CD4-positive, alpha-beta T cell treated with Interleukin-6 for 4 hours (primary cell): ENCODE measurements at places on chromosomes 6 and 20.

DNA sequence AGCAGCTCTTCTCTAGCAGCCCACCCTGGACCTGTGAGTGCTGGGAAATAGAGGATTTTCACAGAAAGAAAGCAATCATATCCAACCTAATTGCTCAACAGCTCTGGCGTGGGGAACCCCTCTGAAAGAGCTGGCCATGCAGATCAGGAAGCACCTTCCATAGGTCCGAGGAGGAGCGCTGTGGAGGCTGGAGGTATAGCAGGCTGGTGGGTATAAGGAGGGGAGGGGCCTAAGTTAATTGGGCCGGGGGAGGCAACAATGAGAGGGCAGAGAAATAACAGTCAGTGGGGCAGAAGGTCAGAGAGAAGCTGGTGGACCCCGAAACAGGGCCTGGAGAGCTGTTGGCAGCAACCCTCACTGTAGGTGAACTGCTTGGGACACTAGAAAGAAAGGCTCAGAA, 40.8 kb downstream of the SNRNP48 start:
- DNase-seq: no peak

- DNase-seq: no peak
Measured at GRCh38 chr6:130973521-130974277, 89.3 kb downstream of the EPB41L2 start.

DNA sequence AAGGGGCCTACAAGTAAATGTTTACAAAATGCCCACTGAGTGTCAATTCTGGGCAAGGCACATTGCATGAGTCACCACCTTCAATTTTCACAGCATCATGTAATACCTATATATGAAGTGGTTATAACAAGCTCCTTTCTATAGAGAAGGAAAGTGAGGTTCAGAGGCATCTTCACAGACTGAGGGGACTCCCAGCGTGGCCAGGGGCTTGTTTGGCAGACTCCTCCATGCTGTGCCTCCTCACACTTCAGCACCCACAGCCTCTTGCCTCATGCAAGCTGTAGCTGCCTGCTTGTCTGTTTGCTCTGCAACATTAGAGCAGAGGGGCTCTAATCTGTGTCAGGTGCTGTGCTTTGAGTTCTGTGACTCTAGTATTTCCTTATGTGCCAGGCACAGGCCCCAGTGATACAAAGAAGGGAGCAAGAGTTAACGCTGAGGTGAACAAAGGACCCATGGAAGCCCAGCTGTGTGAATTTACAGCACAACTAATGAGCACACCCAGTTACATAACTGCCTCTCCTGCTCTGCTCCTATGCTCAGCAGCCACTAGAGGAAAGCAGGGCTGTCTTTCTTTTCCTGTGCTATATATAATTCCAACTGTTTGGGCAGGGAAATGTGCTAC, 72.3 kb downstream of the ZHX3 start:
- no peak for DNase-seq

GRCh38 chr6:41072836-41073202, at the start of gene NFYA:
Gene NFYA, plus strand, starts transcription at chr6:41072974. Its CDS starts 6,116 bp downstream, at chr6:41079090.
- peak; percentile 100 for DNase-seq

- no peak for DNase-seq
Measured at GRCh38 chr6:8483650-8484049, 48.3 kb upstream of the SLC35B3 start.

- no peak for DNase-seq
Measured at GRCh38 chr6:11951868-11952267, 60.2 kb upstream of the HIVEP1 start.

DNA sequence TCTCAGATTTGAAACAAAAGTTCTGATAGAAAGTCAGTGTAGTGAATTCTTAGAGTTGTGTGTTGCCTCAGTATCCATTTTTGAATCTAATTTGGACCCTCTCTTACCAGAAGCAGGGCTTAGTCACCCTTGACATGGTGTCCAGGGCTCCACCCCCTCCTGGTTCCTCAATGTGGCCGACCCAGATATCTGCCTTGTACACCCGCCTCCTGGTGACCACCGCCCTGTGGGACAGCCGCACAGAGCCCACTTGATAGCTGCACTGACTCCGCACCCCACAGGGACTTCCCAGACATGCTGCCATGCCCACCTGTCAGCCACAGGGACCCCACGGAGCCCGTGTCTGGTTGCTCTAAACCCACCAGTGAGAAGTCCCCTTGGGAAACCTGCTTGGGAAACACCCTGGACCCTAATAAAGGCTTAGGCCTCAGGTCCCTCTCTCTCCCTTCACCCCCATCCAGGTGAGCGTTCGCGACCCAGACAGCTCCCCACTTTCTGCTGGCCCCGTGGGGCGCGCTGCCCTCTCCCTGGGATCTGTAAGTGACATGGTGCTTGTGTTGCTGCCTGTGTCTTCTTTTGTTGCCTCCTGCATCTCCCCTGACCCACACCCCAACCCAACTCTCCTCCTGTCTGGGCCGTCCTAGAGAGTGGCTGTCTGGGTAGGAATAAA, 47.2 kb upstream of the SYNDIG1 start:
- DNase-seq: no peak

GRCh38 chr6:39114704-39115599, at the start of gene SAYSD1:
Gene SAYSD1, minus strand, starts transcription at chr6:39115186. Its CDS starts 97 bp downstream, at chr6:39115089.
- DNase-seq: peak; percentile 95

DNA sequence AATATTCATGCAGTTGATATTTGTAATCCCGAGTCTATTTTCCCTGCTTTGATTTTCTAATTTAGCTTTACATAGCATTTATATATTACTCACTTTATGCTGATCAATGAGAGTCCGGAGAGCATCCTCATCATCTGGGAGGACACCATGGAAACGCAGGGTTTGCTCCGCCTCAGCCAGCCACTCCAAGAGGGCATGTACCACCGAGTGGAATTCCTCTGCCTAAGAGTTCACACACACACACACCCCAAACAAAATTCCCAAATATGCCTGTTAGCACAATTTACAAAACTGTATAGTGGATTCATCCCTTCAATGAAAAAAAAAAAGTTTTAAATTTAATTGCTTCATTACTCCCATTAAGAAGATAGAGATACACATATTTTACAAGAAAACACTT, 160.7 kb downstream of the DST start:
- no peak for DNase-seq

- no peak for DNase-seq
Measured at GRCh38 chr6:99611148-99611547, 4.5 kb downstream of the PRDM13 start.

DNA sequence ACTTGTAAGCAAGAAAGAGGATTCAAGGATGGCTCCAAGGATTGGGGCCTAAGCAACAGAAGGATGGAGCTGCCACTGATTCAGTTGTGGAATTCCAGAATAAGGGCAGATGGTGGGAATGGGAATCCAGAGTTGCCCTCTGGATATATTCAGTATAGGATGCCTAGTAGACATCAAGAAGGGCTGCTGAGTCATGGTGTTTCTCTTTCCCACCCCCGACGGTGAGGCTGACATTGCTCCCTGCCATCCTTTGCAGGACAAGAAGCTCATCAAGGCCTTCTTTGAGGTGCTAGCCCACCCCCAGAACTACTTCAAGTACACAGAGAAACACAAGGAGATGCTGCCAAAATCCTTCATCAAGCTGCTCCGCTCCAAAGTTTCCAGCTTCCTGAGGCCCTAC, 11.2 kb upstream of the ZNF76 start:
- DNase-seq: no peak

GRCh38 chr6:33909737-33910136, 105.9 kb upstream of the MLN start:
- no peak for DNase-seq

GRCh38 chr6:157376706-157377230, 4.2 kb upstream of the ZDHHC14 start:
- DNase-seq: no peak

- no peak for DNase-seq
Measured at GRCh38 chr20:11447371-11448100, 470.2 kb upstream of the BTBD3 start.

- no peak for DNase-seq
Measured at GRCh38 chr20:19975901-19976300, 41.3 kb upstream of the NAA20 start.

- no peak for DNase-seq
Measured at GRCh38 chr6:3210024-3210610, 17.3 kb downstream of the TUBB2B start.

- DNase-seq: no peak
Measured at GRCh38 chr6:162056745-162057144, 670.8 kb downstream of the PRKN start.

- no peak for DNase-seq
Measured at GRCh38 chr6:124819346-124819745, 142.9 kb upstream of the RNF217 start.

DNA sequence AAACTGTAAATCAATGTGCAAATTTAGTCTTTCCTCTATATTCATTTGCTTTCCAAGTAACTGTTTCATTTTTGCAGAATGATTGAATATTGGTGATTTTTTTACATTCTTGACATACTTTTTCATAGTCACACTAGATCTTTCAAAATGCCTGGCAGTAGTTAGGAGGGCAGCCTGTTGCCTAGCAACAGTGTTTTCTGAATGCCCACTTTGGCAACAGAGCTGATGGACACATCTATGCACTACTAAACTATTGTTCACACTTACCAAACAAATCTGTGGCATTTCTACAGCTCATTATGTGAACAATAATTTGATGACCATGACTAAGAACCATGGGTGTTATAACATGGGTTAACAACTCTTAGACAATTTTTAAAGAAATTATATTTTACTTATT, 438.0 kb upstream of the IMPG1 start:
- DNase-seq: no peak

GRCh38 chr6:40485300-40485699, 101.9 kb downstream of the LRFN2 start:
- no peak for DNase-seq

DNA sequence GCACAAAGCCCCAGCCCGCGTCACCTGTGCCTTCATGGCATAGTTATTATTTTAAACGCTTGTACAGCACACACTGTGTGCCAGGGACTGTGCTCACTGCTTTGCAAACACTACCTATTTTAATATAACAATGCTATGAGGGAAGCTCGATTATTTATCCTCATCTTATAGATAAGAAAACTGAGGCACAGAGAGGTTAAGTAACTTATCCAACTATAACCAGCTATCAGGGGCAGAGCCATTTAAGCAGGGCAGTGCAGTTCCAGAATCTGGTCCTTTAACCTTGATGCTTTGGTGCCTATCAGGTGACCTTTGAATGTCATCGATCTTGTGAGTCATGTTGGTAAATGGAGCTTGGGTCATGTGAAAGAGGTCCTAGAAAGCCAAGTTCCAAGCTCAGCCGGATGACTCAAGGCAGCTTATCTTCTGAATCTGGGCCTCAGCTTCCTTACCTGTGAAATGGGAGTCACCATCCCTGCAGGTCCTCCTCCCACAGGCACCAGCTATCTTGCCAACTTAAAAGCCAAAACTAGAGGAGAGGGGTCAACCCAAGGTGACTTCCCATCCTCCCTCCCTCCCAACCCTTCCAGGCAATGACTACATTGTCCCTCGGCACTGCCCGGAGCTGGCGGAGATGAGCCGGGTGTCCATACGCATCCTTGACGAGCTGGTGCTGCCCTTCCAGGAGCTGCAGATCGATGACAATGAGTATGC, 56.4 kb upstream of the TTPAL start:
- DNase-seq: no peak

GRCh38 chr6:110681543-110682459, 133.5 kb downstream of the CDK19 start:
- no peak for DNase-seq

DNA sequence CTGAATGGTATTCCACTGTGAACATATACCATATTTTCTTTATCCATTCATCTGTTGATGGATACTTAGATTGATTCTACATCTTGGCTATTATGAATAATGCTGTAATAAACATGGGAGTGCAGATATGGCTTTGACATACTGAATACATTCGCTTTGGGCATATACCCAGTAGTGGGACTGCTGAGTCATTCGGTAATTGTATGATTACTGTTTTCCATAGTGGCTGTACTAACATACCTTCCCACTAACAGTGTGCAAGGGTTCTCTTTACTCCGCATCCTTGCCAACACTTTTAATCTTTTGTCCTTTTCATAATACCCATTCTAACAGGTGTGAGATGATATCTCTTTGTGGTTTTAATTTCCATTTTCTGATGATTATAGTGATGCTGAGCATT, 98.2 kb upstream of the ESR1 start:
- no peak for DNase-seq

- DNase-seq: no peak
Measured at GRCh38 chr6:56772737-56773184, 130.1 kb upstream of the DST start.

DNA sequence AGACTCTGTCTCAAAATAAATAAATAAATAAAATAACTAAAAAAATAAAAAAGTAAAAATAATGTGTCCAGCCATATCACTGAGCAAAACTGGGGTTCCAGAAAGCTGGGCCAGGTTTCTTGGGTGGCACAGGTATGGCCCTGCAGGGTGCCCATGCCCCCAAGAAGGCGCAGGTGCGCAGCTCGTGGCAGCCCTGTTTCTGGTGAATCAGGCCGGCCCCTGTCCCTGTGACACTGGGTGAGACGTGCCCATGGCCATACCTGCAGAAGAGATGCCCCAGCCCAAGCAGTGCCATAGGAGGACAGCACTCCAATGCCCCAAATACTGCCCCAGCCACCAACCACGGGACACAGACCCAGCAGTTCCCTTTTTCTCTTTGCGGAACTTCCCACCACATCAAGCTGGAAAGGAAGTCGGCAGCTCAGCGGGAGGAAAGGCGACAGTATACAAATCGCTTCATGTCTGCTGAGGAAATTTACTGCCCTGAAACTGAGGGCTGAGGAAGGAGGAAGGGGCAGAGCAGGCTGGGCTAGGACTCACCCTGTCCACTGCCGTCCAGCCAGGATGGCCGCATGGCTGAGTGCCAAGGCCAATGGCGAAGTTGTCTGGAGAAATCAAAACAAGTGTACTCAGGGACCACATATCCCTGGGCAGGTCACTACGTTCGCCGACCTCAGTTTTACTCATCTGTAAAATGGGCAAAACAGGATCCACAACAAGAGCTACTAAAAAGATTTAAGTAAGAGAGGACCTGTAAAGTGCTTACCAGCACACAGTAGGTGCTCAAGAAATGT, 55.4 kb downstream of the PREX1 start:
- DNase-seq: no peak

- DNase-seq: no peak
Measured at GRCh38 chr6:37452522-37452921, 19.5 kb downstream of the CMTR1 start.

DNA sequence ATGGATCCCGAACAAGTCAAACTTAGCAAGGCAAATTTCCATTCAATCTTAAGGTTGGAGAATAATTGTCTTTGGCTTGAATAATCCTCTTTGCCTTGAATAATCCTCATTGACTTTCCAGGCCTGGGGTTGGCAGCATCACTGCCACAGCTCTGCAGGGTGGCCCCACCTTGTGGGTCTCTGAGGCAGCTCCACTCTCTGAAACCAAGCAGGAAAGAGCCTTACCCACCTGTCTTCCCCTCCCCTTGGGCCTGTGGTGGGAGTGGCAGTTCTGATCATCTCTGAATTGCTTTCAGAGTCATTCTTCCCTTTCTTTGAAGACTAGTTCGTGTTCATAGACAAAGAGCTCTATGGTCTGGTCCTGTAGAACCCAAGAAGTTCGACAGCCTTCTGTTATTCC, 47.5 kb downstream of the KCNQ5 start:
- peak; percentile 21 for DNase-seq

DNA sequence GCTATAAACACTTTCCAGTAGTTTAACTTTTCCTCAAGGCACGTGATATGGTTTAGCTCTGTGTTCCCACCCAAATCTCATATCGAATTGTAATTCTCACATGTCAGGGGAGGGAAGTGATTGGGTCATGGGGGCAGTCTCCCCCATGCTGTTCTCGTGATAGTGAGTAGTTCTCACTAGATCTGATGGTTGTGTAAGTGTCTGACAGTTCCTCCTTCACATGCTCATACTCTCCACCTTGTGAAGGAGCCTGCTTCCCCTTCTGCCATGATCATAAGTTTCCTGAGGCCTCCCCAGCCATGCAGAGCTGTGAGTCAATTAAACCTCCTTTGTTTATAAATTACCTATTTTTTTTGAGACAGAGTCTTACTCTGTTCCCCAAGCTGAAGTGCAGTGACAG, 127.9 kb downstream of the DTNBP1 start:
- no peak for DNase-seq
